ENCODE measurements at places on chromosomes 3 and 15.
A peak's percentile ranks its signal among the peaks of the same experiment; 100 is the strongest.

DNA sequence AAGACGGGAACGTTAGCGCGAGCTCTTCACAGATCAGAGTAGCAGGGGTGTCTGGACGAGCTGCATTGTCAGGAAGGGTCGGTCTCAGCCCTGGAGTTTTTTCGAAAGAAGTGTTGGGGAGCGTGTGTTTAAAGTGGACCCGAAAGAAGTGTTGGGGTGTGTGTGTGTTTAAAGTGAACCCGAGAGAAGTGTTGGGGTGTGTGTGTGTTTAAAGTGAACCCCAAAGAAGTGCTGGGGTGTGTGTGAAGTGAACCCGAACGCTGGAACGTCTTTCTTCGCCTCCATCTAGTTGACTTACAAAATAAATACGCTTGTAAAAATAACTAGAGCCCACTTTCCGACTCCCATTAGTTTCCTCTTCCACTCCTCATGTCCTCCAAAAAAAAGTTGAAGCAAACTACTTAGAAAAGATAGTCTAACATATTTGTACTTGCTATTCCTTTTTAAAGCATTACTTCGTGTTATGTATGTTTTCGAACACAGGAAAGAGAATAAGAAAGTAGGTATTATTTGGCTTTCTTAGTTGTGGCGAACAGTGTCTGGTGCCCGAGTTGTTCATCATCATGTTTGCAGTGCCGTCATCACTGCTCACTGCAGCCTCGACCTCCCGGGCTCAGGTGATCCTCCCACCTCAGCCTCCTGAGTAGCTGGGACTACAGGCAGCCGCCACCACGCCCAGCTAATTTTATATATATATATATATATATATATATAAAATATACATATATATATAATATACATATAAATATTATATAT is 1.0 kb downstream of the LRCH3 start:
- DNase-seq, result peak; percentile 52

- no peak for DNase-seq
These were observed 20.1 kb upstream of the VWA5B2 start for GRCh38 chr3:184209146-184209923.

- DNase-seq, result no peak
These were observed 8.9 kb downstream of the ACAN start for GRCh38 chr15:88812133-88812532.

DNA sequence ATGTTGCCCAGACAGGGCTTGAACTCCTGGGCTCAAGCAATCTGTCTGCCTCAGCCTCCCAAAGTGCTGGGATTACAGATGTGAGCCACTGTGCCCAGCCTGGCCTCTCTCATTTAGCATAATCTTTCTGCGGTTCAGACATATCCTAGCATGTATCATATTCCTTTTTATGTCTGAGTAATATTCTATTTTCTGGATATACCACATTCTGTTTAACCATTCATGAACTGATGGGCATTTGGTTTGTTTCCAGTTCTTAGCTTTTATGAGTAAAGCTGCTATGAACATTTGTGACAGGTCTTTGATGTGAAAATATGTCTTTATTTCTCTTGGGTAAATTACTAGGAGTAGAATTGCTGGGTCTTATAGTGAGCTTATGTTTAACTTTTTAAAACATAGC is 23.5 kb downstream of the FAM81A start:
- no peak for DNase-seq

DNA sequence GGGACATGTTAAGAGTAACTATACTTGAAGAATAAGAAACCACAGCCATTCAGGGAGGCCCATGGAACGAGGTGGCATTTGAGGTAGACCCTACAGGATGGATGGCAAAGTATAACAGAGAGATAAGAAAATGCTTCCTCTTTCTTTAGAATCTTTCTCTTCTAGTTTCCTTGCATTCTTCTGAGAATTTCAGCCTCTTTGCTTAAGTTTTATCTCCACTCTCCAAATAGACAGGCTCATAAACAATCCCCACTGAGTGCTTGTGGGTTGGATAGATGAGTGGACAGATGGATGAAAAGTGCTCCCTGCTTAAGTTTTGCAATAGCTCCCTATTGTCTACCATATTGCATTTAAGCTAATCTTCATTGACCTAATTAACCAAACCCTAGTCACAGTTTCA is 103.7 kb downstream of the MEX3B start:
- DNase-seq, result no peak

DNA sequence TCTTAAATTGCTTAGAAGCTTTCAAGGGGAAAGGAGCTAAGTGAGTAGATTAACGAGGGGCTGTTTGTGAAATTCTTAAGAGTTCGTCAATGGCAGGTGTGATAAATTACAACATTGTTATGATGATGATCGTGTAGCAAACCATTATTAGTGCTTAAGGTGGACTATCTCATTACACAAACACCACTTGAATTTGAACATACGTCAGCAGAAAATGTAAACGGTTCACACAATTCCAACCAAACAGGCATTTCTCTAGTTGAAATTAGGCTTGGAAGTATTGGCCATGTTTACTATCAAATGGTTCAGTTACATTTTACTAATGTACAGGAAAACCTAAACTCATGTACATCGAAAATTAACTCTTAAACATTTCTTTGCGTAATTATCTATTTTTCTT is 102.8 kb downstream of the PYDC2 start:
- no peak for DNase-seq

- DNase-seq, result no peak
These were observed 5.9 kb downstream of the LMCD1 start for GRCh38 chr3:8507496-8507895.
